ENCODE measurements at places on chromosomes 1 and 21. TPM values are rescaled to one million over a fixed set of nuclear protein-coding genes. Genes with fewer than 3 reads are reported as not detected.

Gene USP16
- 23.4 TPM for total RNA-seq

Gene PDZK1IP1
- 0.13 TPM for total RNA-seq

- DNase-seq: peak; percentile 66
These were observed 1.4 kb downstream of the CSRP1 start for GRCh38 chr1:201505503-201505890.

DNA sequence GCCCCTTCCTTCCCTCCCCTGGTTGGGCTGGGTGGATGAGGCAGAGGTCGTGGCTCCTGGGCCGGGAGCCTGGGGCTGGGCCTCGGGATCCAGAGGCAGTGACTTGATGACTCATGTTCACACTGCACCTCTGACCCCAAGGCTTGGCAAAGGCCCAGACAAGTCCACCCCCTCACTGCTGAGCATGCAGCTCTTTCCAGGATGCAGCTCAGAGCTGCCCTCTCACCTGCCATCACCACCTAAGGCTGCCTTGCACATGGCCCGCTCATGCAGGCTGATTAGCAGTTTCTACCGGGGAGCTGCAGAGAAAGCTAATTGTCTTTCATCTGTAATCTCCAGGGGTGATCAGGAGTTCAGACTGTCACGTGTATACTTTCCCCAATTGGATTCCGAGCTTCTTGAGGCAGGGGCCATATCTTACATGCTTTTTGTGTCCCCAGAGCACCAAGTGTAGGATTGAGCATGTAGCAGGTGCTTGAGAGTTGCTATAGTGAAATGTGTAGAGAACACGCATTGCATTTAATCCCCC is 62.1 kb downstream of the LRRN2 start:
- DNase-seq: no peak

- DNase-seq: no peak
These were observed 2.0 kb upstream of the WNT2B start for GRCh38 chr1:112506731-112507130.

Measured in dermis microvascular lymphatic vessel endothelial cell (primary cell).